Motor neuron (in vitro differentiated cells): ENCODE measurements at places on chromosomes 1 and 21.

DNA sequence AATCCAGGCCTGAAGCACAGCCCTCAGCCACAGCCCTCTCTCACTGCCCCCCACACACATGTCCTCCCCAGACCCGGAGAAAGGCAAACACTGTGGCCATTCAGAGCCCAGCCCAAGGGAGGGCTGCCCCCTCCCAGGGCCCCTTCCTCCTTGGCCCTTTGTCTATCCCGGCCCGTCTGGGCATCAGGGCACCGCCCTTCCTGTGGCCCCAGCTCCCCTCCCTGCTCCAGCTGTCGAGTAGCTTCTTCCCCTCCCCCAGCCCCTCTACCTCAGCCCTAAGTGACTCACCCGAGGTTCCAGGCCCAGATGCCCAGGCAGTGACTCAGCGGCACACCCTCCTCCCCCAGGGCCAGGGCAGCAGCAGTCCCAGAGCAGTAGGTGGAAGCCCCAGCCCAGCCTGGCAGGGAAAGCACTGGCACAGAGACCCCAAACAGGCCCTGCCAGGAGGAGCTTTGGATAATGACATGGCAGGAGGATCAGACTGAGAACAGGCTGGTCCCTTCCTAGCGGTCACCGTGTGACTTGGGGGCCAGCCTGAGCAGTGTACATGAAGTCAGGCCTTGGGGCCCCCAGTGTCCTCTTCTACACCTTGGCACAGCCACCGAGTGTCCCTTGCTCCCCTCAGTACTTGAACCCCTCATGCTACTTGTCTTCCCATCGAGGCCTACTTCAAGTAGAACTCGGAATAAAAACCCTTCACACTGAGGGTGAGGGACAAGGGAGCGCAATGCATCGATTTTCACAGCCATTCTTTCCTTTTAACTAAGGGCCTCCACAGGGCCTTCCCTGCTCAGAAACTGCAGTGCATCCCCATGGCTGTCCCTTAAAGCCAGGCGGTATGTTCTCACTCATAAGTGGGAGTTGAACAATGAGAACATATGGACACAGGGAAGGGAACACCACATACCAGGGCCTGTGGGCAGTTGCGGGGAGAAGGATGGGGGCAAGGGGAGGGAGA lies 1.0 kb upstream of the S100A2 start:
- ATAC-seq: peak; percentile 89

DNA sequence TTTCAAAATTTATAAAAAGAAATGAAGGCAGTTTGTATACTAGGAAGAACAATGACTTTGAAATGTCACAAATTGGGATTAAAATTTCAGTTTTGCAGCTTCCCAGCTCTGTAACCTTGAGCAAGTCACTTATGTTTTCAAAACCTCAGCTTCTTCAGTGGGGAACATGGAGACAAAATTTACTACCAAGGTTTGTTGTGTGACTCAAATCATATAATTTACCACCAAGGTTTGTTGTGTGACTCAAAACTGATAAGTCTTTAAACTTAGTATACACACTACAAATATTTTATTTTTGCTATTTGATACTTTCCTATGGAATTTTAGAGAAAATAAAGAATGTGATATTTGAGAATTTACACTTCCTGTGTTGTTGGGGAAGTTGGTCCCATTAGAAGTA lies 219.9 kb downstream of the KCTD3 start:
- no peak for ATAC-seq

DNA sequence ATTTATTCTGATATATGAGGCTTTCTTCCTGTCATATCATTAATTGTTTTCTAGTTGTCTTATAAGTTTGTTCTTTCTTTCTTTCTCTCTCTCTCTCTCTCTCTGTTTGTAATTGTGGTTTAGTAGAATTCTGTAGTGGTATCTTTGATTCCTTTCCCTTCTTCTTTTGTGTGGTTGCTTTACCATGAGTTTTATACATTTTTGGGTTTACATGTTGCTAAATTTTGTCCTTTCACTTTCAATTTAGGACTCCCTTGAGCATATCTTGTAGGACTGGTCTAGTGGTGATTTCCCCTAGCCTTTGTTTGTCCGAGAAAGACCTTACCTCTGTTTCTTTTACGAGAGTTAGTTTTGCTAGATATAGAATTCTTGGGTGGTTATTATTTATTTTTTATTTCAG lies 162.3 kb upstream of the CHRM3 start:
- ATAC-seq: no peak

- ATAC-seq: peak; percentile 36
Measured at GRCh38 chr21:44911384-44912157, 9.1 kb downstream of the ITGB2 start.

DNA sequence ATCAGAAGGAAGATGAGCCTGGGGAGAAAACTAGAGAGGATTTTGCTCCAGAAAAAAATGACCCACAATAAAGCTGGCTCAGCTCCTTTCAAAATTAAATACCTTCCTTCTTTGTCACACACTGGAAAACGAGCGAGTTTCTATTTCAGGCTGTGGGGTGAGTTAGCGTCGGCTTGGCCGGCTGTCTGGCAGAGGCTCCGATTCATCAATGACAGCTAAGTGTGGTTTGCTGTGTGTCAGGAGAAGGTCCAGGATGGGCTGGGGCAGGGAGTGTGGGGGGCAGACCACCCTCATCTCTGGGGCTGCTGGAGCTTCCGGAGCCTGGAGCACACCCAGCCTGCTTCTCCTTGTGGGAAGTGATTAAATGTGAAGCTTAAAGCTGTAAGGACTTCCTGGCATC lies 120.2 kb downstream of the ETS2 start:
- ATAC-seq: peak; percentile 85

DNA sequence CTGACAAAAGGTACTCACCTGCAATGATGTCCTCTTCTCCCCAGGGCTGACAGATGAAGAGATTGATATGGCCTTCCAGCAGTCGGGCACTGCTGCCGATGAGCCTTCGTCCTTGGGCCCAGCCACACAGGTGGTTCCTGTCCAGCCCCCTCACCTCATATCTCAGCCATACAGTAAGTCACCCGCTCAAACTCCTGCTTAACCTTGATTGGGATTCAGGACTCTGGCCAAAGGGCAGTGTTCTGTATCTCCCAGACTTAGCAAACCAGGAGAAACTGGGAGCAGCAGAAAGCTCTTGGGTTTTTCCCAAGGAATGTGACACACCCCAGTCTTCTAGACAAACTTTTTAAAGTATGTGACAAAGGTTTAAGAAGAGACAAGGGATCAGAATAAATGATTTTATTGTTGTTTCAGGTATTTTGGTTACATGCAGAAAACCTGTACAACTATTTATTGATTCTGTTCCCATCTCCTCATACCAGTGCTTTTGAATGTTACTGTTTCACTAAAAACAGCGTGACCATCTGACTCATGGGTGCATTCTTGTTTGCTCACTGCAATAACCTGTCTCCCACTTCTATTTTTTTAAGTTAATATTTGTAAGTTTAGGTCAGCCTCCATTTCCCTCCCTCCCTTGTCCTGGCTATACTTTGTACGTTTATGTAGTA lies 124.6 kb downstream of the PEX14 start:
- ATAC-seq: peak; percentile 38

DNA sequence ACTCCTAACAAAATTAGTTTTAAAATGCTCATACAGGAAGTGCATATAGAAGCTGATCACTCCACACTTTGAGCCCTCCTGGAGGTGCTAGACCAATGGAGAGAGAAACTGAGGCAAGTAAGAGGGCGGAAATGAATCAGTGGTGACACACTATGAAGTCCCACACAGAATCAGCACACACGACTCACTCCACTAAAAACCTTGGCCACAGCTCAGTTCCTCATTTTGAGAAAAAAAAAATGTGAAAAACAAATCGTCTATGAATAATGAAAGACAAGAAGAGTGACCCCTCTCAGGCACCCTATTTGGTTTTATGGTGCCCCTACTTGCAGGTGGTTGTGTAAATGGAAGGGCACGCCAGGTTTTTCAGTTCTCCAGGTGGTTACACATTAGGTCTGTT lies 675.1 kb upstream of the BRINP3 start:
- ATAC-seq: no peak

GRCh38 chr21:45486443-45487160 lies 55.6 kb downstream of the SLC19A1 start:
- no peak for ATAC-seq

DNA sequence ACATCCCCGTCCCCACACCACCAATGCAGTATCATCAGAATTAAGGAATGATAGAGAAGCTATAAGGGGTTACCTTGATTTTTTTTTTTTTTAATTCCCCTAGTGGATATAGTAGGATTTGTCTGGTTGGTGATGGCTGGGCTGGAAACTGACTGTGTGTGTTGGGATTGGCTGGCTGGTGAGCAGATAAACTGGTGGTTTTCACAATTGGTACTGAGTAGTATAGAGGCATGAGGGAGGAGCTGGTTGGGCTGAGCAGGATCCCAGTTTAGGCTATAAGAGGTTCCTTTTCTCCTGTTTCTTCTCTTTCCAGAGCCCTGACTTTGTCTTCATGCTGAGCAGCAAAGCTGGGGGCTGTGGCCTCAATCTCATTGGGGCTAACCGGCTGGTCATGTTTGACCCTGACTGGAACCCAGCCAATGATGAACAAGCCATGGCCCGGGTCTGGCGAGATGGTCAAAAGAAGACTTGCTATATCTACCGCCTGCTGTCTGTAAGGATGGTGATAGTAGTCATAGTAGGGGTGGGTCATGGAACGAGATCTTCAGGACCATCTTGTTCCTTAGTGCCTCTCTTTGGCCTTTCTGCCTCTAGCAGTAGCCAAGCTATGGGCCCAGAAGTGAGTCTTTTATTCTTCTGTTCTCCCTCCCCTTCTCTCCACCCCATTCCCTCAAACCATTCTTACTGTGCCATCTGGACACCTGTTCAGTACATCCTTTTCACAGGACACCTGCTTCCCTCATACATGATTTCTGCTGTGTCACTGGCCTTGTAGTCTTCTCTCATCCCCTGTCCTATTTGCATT lies 26.9 kb downstream of the RAD54L start:
- no peak for ATAC-seq

- ATAC-seq: no peak
Measured at GRCh38 chr1:110130989-110131388, 18.7 kb downstream of the UBL4B start.

GRCh38 chr1:247865416-247865815 lies 8.4 kb downstream of the TRIM58 start:
- no peak for ATAC-seq

DNA sequence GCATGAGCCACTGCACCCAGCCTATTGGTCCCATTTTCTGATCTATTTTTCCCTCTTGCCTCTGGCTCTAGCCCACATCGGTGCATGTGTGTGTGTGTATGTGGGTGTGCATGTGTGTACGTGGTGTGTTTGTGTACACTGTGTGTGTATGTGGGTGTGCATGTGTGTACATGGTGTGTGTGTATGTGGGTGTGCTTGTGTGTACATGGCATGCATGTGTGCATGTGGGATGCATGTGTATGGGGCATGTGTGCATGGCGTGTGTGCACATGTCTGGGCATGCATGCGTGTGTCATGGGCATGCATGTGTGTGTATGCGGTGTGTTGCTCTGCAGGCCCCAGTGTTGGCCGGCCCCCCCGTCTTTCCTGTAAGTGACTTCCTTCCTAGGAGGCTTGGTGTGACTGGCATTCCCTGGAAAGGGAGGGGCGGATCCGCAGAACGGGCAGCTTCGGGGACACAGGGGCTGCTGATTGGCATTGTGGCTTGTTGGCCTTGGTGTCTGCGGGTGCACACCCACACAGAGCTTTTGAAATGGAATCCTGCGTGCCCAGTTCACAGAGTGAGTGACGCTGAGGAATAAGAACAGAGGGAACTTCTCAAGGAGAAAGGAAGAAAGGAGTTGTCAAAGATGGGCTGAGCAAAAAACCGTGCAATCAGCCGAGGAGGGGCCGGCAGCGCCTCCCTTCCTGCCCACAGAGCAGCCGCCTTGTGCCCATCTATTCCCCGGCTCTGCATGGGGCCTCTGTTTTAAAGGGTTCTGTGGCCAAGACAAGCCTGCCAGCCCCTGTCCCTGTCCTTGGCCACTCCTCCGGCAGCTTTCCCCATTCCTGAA lies 8.0 kb downstream of the PDXK start:
- ATAC-seq: no peak

GRCh38 chr1:43779805-43780403 lies 72.6 kb downstream of the ST3GAL3 start:
- ATAC-seq: no peak

- no peak for ATAC-seq
Measured at GRCh38 chr1:53627031-53627430, 111.9 kb downstream of the GLIS1 start.

GRCh38 chr1:225361176-225361575 lies 66.7 kb downstream of the LBR start:
- ATAC-seq: no peak

GRCh38 chr1:17630048-17630830 lies 90.7 kb downstream of the ARHGEF10L start:
- peak; percentile 85 for ATAC-seq

GRCh38 chr1:244050014-244050834 lies 859 bp upstream of the ZBTB18 start:
- ATAC-seq: no peak

DNA sequence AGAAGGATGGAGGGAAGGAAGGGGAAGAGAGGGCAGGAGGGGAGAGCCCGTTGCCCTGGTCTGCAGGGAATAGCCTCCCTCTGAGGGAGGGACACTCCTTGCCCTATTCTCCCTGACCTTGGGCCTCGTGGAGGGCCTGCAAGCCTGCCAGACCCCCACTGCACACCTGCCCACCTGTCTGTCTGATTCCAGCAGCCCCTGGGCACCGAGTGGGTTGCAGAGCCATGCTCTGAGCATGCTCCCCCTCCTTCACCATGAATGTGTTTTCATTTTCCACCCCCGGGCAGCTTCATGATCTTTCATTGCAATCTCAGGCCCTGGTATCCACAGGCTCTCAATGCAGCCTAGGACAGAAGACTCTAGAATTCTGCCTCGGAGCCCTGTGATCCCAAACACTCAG lies 5.1 kb upstream of the NPHP4 start:
- no peak for ATAC-seq

- no peak for ATAC-seq
Measured at GRCh38 chr1:172212124-172212523, 208.4 kb upstream of the C1orf105 start.

- ATAC-seq: no peak
Measured at GRCh38 chr1:6888268-6888667, 103.0 kb downstream of the CAMTA1 start.

- ATAC-seq: peak; percentile 12
Measured at GRCh38 chr1:8525216-8525557, 207.3 kb downstream of the SLC45A1 start.

- ATAC-seq: no peak
Measured at GRCh38 chr21:16216288-16216962, 486.6 kb downstream of the USP25 start.

GRCh38 chr1:58996341-58997059 lies 212.7 kb upstream of the JUN start:
- no peak for ATAC-seq
